Hypothalamus (tissue), 51 donors: ENCODE measurements at places on chromosomes 3 and 15.

DNA sequence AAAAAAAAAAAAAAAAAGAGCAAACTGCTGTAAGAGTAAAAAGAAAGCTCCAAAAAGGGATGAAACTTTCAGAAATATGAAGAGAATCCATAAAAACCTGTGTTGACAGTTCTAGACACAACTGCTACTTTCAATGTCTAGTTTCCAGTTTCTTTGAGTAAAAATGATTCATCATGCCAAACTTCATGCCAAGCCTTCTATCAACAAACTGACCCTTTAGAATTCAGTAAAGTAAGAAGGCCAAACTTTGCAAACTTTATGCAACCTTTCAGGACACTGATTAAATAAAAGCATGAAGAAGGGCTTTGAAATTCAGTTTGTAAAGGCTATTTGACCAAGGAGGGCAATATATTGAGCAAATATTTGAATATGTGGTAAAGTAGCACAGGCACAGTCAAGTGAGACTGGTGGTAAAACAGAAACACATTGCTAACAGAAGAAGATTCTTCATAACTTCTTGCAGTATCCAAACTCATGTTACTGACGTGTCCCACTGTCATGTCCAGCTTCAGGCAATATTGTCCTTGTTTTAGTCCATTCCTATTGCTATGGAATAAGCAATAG lies 56.3 kb upstream of the CFAP20DC start:
- DNase-seq: no peak

- DNase-seq: no peak
These were observed 124.8 kb upstream of the GOLIM4 start for GRCh38 chr3:168220556-168220955.

DNA sequence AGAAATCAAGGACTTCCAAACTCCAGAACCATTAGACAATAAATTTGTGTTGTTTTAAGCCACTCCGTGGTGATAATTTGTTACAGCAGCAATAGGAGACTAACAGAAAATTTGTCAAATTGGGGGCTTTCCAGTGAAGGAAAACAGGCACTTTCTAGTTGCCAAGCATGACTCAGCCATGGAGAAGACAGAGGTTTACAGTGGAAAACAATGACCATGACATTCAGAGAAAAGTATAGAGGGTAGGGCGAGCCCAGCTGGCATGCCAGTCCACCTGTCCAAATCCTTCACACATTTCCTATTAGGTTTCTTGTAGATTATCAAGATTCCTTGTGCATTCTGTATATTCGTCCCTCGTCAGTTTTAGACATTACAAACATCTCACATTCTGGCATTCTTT lies 24.9 kb downstream of the SLCO2A1 start:
- no peak for DNase-seq

DNA sequence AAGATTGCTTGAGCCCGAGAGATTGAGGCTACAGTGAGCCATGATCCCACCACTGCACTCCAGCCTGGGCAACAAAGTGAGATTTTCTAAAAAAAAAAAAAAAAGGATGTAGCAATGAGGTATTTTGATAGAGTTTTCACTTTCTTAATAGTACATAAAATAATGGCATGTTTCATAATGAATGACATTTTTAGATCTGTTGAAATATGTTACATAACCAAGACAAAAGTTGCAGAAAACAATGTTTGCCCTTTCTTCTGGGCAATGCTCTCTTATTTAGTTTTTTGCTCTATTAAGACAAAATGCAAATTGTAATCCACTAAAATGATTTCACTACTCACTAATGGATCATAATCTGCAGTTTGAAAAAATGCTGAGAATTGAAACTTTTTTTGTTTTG lies 4.4 kb upstream of the MAPK6 start:
- no peak for DNase-seq
